ENCODE measurements at places on chromosomes 16 and 17.

DNA sequence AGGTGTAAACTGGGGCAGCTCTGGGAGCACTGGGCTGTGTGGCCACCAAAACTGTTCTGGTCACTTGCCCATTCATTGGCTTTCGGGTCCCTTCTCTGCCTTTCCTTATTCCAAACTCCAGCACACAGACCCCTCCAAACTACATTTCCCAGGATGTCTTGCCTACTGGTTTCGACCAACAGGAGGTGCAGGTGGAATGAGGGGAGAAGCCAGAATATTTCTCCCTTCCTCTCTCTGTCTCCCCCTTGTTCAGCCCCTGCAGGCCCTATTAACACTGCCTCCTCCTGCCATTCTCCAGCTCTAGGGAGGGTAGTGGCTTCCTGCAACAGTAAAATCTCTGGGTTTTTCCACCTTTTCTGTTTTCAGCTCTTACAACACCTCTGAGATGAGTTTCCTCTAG lies 13.2 kb upstream of the NAGPA start:
- no peak for DNase-seq

- DNase-seq: no peak
These were observed 225.8 kb downstream of the PMP22 start for GRCh38 chr17:15039366-15039765.

GRCh38 chr17:357644-358043 lies 5.0 kb upstream of the RPH3AL start:
- no peak for DNase-seq

- no peak for DNase-seq
These were observed 8.8 kb upstream of the NR1D1 start for GRCh38 chr17:40108970-40109824.

DNA sequence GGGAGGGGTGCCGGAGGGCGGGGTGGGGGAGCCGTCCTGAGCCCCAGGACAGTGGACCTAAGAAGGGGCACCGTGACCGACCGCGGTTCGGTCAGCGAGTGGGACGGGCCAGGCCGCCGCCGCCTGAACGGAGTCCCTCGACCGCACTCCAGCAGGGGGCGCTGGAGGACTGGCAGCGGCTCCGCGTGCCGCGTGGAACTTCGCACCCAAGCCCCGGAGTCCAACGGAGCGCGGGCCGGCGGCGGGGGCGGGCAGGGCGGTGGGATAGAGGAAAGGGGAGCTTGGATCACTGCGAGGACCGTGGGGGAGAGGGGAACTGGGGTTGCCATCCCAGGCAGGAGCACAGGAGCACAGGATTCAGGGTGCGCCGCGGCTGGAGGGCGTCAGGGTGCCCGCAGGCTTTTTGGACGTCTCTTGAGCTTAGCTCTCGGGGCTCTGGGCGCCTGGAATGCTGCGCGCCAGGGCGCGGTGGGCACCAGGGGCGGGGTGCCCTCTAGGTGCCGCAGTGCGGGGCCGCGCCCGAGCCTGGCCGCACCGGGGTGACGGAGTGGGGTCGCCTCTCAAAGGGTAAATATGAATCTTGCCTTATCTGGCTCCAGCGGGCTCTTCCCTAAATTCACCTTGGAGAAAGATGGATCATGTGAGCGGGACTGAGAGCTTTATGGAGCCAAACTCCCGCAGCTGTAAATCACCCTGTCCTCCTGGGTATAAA lies 379 bp upstream of the OTOP2 start:
- peak; percentile 67 for DNase-seq

DNA sequence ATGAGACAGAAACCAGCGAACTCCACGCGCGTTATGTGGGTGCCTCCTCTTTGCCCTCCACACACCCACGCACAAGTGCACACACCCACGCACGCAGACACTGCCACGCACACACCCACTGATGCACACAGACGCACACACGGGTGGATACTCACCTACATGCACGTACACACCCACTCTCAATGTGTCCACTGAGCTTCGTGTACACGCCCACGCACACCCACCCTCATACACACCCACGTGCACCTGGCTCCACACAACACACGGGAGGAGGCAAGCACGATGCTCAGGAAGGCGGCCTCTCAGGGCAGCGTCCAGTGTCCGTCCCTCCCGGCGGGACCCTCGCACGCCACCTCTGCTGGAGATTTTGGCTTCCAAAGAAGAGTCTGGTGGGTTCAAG lies 4.2 kb downstream of the RFNG start:
- DNase-seq: no peak
